Cortex of kidney (tissue), 1 donor: ENCODE measurements at places on chromosomes 11 and 22.
A peak's percentile ranks its signal among the peaks of the same experiment; 100 is the strongest.

- DNase-seq = no peak
Measured at GRCh38 chr11:125262830-125263218, 98.3 kb downstream of the PKNOX2 start.

DNA sequence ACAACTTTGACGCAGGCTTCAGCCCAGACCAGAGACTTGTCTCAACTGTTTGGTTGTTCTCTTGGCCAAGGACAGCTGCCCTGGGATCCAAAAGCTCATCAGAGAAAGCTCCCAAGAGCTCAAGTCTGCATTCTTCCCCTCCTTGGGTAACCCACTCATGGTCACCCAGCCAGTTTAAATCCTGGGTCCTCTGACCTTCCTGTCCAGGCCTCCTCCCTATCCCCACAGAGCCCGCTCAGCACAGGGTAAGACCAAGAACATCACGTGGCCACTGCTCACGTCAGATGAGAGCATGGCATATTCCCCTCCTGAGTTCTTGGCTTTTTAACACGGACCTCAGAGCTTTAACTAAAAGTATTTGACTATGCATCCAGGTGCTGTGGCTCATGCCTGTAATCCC, 25.8 kb downstream of the TSKU start:
- DNase-seq = no peak

- DNase-seq = no peak
Measured at GRCh38 chr11:33557201-33557600, 143.4 kb downstream of the C11orf91 start.

DNA sequence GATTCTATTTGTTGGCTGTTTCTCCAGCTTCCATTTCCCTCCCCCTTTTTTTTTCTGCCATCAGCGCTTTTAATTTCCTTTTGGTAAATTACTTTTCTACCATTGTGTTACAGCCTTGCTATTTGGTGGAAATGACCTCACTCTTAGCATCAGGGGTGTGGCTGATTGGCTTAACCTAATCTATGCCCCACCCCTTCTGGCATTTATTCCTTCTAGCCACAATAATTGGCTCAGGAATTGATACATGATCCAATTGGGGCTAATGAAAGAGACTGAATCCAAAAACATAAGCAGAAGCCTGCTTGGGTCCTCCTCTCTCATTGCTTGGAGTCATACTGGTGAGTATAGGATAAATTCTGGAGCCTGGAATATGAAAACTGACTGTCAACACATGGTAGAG, 402.4 kb upstream of the LRRC4C start:
- no peak for DNase-seq

GRCh38 chr11:22753416-22753815, 76.2 kb downstream of the SVIP start:
- no peak for DNase-seq

DNA sequence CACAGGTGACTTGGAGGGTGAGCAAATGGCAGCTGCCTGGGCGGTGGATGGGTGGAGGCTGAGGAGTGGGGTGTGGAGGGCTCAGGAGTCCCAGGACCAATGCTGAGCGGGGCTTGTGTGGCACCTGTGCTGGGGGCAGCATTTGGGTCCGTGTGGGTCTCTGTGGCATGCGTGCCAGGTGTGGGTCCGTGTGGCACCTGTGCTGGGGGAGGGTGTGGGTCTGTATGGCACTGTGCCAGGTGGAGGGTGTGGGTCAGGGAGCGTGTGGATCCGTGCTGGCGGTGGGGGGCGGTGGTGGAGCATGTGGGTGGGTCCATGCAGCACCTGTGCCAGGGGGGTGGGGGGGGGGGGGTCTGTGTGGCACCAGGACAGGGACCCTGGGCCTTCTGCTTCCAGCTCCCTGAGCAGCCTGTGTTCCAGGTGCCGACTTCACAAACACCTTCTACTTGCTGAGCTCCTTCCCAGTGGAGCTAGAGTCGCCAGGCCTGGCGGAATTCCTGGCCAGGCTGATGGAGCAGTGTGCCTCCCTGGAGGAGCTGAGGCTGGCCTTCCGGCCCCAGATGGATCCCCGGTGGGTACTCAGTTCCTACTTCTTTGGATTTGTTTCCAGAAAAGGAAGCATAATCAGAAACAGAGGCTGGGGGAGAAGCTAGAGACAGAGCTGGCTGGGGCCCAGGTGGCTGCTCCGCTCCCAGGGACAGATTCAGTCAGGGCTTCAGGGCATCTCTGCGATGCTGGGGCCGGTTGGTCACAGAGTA, 14.7 kb downstream of the SELENOO start:
- DNase-seq = no peak

DNA sequence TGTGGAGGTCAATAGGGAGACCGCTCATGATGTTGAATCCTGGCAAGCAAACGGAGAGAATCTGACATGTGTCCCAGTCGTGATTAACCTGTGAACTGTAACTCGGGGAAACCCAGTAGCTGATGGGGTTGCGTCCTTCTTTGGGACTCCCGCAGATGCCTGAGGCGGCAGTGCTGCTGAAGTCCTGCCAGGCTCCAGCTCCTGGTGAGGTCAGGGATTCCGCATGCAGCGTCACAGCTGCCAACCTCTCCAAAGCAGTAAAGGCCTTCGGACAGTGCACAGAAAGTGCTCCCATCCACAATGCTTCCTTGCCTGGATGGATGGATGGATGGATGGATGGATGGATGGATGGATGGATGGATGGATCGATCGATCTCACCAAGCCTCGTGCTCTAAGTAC, 13.5 kb downstream of the KCNQ1 start:
- no peak for DNase-seq

DNA sequence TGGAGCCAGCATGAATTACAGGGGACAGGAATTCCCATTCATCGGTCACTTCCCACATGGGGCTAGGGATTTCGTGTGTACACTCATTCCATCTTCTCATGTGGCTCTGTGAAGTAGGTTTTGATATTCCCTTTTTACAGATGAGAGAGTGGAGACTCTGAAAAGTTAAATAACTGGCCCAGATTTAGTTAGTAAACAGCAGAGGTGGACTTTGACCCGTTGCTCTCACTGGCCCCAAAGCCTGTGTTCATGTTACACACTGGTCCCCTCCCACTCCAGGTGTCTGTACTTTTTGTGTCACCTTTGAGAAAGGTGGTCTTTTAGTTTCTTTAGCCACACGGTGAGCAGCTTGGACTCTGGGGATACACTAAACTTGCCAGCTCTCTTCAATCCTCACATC, 108.5 kb downstream of the MICAL2 start:
- no peak for DNase-seq

DNA sequence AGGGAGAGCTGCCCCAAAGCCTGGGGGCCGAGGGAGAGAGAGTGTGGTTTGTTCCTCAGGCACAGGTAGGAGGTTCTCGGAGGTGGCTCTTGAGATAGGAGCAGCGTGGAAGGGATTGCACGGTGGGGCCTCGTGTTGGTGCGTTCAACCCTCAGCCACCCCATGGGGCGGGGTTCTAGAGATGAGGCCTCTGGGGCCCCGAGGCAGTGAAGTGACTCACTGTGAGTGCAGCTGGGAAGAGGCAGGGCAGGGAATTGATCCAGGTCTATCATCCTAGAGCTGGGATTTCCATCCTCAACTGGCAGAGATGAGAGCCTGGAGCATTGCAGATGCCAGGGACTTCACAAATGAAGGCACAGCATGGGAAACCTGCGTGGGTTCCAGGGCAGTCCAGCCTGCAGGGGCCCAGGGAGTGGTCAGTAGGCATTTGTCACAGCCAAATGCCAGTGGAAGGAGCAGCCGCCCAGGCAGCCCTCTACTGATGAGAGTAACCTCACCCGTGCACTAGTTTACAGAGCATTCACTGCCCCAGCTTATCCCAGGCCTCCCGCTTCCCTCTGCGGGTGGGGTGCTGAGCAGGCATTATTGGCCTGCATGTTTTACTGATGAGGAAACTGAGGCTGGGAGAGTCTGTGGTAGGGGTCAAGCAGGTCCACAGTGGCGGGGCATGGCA, 5.1 kb upstream of the SMARCB1 start:
- DNase-seq = no peak

DNA sequence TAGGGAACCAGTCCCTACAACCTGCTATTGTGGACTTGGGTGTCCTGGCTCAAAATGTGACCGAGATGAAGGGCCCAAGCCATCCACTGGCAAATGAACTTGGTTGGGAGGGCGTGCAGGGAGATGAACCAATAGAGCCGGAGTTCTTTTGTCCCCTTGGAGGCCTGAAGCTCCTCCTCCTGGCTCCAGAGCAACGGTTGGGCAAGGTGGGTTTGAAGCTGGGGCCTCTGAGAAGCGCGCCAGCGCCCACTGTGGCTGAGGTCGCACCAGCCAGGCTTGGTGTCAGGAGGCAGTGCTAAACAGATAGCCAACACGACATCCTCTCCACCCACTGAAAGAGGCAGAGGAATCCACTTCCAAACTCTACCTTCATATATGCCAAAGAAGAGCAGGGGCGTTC, 36.0 kb upstream of the PACSIN2 start:
- DNase-seq = no peak

GRCh38 chr11:105130189-105130813, 9.3 kb downstream of the CARD18 start:
- no peak for DNase-seq

DNA sequence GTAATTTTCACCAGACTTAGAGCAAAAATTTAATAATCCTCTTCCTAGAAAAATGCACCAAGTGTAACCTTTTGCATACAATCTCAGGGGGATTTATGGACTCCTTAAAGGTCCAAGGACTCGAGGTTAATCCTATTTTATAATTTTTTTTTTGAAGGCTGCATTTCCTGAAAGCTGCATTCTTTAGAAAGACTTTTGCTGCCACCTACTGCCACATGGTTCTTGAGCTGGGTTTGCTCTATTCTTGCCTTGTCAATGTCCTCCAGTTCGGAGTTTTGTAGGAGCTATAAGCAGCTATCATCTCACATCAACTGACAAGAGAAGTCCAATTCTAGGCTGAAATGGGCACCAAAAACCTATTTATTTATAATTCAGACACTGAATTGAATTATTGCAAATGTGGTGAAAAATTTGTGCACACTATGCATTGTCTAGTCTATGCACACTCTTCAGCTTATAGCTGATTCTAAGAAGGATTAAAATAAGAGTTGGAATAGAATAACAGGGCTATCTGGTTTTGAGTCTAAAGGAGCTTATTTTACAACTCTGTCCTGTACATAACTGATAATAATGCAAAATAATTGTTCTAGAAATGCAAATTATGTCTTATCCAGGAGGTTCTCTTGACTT, 31.3 kb downstream of the TRAF6 start:
- no peak for DNase-seq

- no peak for DNase-seq
Measured at GRCh38 chr22:45612451-45612901, 59.2 kb upstream of the ATXN10 start.

- no peak for DNase-seq
Measured at GRCh38 chr11:10720881-10721376, 27.4 kb upstream of the IRAG1 start.

- DNase-seq = peak; percentile 25
Measured at GRCh38 chr22:30287648-30288418, 1.5 kb downstream of the CASTOR1 start.

GRCh38 chr11:117417342-117417741, 89.7 kb downstream of the CEP164 start:
- DNase-seq = no peak

DNA sequence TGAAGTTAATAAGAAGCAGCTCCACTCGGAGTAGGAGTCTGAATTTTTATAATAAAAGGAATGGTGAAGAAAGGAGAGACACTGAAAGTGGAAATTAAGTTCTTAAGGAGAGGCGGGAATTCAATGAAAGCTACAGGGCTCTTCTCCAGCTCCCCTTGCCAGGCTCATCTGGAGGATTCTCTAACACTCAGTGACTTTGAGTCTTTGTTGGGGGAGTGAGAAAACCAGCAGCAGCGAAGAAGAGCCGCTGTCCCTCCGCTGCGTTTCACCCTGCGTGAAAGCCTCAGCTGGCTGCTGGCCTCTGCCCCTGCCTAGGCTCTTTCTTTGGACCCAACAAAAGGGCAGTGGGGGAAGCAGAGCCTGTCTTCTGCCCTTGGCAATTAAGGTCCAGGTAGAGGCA, 113.0 kb downstream of the NTM start:
- DNase-seq = no peak

GRCh38 chr11:85735876-85736460, 50.0 kb upstream of the CCDC89 start:
- DNase-seq = no peak

GRCh38 chr11:118914178-118914918, 11.4 kb downstream of the BCL9L start:
- DNase-seq = no peak

DNA sequence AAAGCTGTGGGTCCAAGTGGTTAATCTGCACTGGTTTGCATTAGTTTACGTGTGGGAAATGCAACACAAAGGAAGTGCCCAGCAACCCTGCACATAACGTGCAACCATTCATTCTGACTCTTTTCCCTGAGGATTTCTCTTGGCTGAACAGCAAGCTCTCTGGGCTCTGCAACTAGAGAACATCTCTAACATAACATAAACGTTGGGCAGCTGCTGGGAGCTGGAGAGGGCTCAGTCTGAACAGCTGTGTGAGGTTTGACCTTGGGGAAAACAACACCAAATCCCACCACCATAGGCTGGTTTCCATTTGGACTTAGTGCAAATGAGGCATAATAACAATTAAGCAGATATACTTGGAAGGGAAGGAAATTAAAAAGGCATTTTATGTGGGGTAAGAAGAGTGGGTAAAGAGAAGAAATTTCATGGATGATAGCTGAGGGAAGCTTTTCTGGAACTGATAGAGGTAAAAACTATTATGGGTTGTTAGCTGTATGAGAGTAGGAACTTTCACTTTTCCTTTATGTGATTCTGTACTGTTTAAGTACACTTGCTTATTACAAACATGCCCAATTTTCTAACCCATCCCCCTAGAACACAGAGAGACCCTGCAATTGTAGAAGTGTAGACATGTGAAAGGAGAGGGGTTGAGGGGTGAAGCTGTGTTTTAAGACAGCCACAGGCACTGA, 76.2 kb downstream of the SNX19 start:
- DNase-seq = no peak
